Inflammatory macrophage treated with lipopolysaccharide for 1 hour (primary cell): ENCODE measurements at places on chromosomes 5 and 9.

DNA sequence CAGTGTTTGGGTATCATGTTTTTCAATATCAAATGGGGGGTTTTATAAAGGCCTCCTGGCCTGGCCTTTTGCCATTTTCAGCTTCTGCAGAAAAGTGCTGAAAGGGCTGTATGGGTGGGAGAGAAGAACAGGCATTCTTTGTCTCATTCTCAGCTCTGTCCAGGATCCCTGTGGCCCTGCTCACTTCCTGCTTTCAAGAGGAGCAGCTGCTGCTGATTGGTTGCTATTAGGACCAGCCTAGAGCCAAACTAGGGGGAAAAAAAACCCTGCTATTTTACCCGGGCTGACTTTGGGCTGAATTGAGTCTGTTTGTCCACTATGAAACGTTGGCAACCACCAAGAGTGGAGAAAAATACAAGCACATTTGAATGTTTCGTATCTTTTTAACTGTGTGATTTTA, 117.1 kb downstream of the CMYA5 start:
- no peak for DNase-seq

- DNase-seq, result peak; percentile 64
Measured at GRCh38 chr9:27602142-27602861, 29.0 kb upstream of the C9orf72 start.

- DNase-seq, result no peak
Measured at GRCh38 chr9:12329623-12329985, 363.6 kb upstream of the TYRP1 start.

DNA sequence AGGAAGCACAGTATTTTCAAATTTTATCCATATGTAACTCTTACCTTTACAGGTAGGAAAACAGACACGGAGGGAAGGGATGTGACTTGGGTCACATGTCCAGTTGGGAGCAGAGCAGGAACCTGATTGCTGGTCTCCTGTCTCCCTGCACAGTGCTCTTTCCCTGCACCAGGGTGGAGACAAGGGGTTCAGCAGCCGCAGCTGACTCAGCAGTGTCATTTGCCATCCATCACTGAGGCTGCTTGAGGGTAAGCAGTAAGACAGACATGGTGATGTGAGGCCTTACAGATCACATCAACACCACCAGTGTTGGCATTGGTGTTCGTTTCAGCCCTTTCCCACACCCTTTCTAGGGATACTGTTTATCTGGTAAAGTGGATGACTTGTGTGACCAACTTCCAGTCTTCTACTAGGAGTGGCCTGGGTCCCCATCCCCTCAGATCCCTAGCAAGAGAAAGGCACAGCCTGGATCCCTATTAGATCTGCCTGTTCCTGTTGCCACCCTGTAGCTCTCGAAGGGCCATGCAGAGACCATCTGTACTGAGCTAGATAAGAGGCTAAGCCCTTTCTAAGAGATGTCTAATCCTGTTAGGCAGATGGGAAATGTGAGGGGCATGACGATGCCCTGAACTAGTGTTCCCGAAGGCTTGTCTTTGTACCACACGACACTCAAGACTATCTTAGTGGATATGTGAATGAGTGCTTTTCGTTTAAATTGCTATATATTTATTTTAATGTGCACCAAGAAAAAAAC, 29.1 kb downstream of the FRMPD1 start:
- no peak for DNase-seq

DNA sequence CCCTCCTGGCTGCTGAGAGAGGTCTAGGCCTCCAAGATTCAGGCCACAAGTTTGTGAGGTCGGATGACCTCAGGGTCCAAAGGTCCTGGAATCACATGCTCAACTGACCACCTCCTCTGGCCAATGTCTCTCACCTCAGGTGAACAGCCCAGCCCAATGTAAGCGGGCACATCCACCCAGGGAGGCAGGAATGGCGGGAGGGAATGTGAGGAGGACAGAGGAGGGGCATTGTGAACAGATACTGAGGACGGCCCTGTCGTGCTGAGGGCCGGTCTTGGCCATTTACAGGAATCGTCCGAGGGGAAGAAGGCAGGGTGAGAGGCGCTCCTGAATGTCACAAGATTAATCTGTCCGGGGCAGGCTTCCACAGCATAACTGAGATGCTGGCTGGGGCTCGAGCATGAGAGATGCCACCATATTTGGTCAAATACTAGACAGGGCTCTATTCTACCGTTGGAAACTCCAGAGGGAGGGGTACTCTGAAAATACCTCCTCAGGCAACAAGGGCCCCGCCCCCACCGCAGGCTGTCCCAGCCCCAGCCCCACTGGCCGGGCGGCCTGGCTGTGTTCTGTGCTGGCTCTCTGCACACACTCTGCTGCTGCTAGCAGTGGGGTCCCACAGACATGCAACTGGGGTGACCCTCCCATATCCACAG, 1.5 kb upstream of the IL17B start:
- no peak for DNase-seq

GRCh38 chr5:146848133-146848532, 30.4 kb downstream of the PPP2R2B start:
- DNase-seq, result no peak

- DNase-seq, result no peak
Measured at GRCh38 chr5:67578011-67578410, 381.4 kb upstream of the CD180 start.

GRCh38 chr5:63803165-63803564, 159.1 kb downstream of the HTR1A start:
- no peak for DNase-seq

DNA sequence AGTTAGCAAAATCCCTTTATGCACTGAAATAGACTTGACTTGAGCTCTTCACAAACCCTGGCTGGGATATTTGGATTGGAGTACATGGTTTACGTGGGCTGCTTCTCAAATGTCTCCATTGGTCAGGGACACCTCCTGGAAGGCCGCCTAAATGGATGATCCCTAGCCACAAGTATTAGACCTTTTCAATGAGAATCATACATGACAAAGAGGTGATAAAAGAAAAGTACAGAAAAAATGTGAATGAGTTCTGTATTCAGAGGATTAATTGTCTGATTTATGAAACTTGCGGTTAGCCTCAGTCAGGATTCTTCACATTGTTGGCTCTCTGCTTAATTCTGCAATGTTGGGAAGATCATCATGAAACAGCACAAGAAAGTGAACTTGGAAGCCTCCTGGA, 752.8 kb upstream of the ADAMTS16 start:
- DNase-seq, result no peak

- DNase-seq, result no peak
Measured at GRCh38 chr5:3350781-3351180, 244.9 kb upstream of the IRX1 start.

GRCh38 chr5:57780961-57781325, 298.3 kb upstream of the ACTBL2 start:
- DNase-seq, result no peak

DNA sequence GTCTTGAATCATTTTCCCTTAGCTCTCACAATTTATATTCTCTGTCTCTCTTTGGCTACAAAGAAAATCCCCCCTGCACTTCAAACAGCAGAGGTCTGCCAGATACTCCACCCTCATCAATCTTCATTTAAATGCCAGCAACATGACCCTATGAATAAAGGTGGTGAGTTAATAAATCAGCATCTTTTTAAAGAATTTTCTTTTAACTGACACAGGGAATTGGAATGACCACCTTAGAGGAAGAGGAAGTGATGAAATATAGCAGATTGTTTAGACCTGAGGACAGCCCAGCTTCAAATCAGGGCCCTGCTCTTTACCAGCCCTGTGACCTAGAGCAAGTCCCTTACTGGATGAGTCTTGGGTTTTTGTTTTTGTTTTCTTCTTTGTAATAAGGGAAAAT, 223.1 kb upstream of the PAPPA start:
- no peak for DNase-seq

- peak; percentile 79 for DNase-seq
Measured at GRCh38 chr5:64811050-64811640, 42.4 kb downstream of the CWC27 start.

DNA sequence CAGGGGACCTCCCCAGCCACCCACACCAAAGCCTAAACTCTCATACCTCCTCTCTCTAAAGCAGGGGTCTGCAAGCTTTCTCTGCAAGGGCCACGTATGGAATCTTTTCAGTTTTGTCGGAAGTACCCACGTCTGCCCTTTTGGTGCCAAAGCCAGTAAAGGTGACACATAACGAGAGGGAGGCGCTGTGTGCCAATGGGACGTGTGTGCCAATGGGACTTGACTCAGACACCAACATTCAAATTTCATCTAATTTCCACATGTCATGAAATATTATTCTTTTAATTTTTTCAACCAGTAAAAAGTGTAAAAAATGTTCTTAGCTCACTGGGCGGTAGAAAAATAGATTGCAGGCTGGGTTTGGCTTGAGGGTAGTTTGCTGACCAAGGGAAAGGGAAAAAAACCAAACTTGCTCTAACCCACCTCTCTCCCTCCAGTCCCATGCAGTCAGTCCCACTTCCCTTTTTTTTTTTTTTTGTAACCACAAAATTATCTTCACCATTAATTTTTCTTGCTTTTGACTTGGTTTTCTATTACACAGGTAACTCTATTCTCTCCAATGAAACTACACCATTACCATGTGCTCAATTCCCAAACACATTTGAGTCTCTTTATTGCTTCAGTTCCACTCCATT, 25.5 kb downstream of the OR2V1 start:
- DNase-seq, result no peak

- DNase-seq, result no peak
Measured at GRCh38 chr9:38215465-38215864, 146.4 kb upstream of the SHB start.

- DNase-seq, result no peak
Measured at GRCh38 chr9:29439961-29440360, 1866.7 kb upstream of the C9orf72 start.

GRCh38 chr5:10834695-10835094, 73.7 kb upstream of the DAP start:
- no peak for DNase-seq

DNA sequence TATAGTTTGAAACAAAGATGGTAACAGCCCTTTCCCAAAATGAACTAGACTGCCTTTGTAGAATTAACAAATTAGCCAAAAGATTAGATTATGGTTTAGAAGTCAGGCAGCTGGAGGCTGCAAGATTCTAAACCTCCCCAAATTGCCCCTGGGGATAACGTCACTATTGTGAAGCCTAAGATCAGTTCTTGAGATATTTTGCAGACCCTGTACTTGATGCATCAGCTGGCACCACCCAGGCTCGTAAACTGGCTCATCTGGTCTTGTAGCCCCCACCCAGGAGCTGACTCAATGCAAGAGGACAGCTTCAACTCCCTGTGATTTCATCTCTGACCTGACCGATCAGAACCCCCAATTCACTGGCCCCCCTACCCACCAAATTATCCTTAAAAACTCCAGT, 4.2 kb upstream of the SOWAHA start:
- no peak for DNase-seq

DNA sequence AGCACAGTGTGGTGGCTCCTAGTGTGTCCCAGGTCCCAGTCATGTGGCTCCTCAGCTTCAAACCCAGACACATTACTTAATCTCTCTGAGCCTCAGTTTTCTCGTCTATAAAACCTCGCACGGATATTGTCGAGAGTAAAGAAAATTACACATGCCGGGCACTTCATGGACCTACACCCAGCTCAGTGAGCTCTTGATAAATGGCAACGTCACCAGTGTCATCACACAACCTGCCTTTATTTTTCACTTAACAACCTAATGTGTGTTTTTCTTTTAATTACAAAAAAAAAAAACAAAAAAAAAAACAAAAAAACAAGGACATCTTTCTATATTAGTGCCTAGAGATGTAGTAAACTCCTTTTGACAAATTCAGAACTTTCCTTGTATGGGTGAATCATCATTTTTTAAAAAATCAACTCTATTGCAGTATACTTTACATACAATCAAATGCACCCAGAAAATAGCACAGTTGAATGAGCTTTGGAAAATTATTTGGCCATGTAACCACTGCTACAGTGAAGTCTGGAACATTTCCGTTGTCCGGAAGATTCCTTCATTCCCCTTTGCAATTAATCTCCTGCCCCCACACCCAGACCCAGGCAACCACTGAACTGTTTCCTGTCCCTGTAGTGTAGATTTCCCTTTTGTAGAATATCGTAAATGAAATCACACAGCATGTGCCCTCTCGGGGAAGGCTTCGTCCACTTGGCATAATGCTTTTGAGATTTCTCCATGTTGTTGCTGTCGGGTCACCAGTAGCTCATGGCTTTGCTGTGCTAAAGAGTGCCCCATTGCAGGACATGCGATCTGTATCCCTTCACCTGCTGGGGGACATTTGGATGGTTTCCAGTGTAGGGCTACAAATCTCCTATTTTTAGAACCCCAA, 100.4 kb upstream of the LARP1 start:
- DNase-seq, result no peak

DNA sequence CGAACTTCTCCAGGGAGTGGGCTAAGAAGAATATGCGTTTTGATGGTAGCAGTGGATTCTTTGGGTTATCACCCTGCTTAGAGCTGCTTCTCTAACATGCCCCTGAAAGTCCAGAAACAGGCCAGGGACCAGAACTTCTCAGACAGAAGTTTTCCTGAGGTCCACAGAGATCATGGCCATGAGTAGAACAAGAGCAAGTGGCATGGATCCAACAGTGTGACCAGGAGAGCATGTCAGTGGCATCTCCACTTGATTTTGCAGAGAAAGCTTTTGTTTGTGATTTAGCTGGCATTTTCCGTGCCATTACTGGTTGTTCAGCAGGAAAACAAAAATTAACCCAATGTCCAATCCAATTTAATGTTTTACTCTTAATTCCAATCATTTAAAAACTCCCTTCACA, 298.5 kb upstream of the CD180 start:
- DNase-seq, result no peak

- no peak for DNase-seq
Measured at GRCh38 chr5:71862507-71863060, 143.5 kb downstream of the CARTPT start.

DNA sequence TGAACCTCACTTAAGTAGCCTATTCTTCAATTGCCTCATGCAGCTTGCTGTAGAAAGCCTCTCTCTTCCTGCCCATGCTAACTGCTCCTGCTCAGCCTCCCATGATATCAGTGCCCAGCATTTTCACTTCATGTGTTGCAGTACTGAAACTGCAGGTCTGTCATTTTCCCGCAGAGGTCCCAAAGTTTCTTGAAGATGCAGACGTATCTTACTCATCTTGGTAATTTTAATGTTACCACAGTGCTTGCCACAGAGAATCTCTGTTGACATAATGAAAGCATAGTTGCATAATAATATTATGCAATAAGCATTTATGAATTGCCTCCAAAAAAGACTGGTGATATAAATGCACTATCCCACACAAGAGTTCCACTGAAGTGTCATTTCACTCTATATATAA, 561.1 kb upstream of the DAP start:
- peak; percentile 95 for DNase-seq

DNA sequence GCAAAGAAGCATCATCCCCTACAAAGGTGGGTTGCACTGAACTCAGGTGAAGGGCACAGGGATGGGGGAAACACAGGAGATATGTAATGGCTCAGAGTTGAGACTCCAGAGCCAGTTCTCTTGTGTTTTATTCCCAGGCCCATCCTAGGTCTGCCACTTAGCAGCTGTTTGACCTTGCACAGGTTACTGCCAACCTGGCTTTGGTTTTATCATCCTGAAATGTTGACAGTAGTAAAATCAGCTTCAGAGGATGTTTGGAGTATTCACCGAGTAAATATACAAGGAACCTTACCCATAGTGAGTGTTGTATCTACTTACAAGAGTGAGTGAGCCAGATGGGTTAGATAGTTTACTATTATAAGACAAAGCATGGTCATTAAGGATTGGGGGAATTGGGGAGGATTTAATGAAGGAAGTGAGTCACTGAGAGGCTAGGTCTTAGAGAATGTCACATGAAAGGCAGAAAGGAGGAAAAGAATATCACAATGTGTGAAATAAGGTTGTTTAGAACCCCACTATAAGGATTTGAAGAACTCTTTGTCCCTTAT, 141.3 kb downstream of the MAN2A1 start:
- no peak for DNase-seq

GRCh38 chr9:90287567-90288274, 354.9 kb downstream of the DIRAS2 start:
- no peak for DNase-seq
